Peyer's patch (tissue), 4 donors: ENCODE measurements at places on chromosomes 3 and 15. TPM values are rescaled to one million over a fixed set of nuclear protein-coding genes. Genes with fewer than 3 reads are reported as not detected.

- no peak for DNase-seq
These were observed 14.7 kb upstream of the SYNM start for GRCh38 chr15:99090011-99090699.

DNA sequence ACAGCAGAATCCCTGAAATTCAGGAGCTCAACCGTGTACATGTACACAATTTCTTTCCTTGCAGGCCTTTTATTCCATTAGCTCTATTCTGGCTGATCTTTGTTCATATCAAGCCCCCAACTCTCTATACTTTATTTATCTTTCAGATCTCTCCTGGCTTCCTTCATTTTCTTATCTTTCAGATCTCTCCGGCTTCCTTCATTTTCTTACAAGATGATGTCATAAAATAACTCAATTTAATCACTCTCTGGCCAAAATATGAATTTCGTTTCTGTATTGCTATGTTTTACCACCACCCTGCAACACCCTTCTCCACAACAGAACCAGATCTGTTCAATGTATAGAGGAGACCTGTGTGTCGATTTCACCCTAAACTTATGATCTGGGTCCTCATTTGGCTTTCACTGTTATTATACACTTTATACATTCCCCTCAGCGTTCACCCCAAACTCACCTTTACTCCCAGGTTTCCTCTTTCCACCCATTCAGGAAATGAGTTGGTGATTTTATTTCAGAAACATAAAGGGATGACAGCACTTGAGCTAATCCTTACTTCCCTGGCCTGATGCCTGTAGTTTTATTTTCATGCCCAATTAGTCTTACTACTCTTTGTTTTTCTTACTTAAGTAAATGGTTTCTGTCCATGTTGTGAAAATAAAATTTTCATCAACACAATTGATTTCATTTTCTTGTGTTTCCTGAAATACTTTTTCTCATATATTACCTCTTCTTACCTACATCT lies 195.5 kb downstream of the BCHE start:
- DNase-seq: no peak

DNA sequence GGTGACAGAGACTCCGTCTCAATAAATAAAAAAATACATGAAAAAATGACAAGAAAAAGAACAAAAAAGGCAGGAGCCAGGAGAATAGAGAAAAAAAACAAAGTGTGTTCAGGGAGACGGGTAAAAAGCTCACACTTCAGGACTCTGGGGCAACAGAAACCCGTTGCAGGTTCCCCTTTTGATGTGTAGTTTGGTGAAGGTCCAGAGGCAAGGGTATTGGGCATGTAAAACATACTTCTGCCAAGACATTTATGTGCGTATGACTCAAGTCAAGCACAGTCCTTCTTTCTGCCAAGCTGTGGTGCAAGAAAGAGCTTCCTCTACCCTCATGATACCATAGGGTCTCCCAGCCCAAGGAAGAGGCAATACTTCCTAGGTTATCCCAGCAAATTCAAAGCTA lies 33.4 kb upstream of the STRIT1 start:
- DNase-seq: no peak

GRCh38 chr3:61796088-61796680 lies 234.8 kb downstream of the PTPRG start:
- DNase-seq: no peak

- peak; percentile 85 for DNase-seq
These were observed 198.7 kb downstream of the AKAP13 start for GRCh38 chr15:85578941-85579701.

DNA sequence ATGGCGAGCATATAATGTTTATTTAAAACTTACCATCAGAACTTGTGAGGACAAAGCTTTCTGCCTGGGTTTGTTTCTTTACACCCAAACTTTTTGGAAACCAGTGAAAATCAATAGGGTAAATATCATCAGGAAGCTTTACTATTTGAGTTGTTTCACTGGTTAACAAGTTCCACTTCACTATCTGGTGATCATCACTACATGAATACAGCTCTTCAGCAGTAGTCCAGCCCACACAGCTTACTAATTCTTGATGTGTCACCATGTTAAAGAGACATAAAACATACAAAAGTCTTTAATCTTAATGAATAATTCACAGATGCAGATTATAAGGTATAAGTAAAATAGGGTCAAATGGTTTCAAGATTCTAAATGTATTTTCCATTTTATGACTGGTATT lies 17.6 kb downstream of the IFT80 start:
- no peak for DNase-seq

GRCh38 chr3:69271098-69271497 lies 114.8 kb downstream of the FRMD4B start:
- no peak for DNase-seq

- DNase-seq: no peak
These were observed 16.2 kb downstream of the FYCO1 start for GRCh38 chr3:45979378-45979777.

DNA sequence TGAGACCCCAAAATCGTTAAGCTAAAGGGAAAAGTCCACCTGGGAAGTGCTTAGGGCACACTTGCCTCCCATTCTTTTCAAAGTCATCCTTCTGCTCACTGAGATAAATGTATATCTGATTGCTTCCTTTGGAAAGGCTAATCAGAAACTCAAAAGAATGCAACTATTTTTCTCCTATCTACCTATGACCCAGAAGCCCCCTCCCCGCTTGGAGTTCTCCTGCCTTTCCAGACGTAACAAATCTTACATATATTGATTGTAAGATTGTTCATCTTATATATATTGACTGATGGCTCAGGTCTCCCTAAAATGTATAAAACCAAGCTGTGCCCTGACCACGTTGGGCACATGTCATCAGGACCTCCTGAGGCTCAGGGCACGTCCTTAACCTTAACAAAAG lies 56.8 kb upstream of the ACAN start:
- DNase-seq: no peak

DNA sequence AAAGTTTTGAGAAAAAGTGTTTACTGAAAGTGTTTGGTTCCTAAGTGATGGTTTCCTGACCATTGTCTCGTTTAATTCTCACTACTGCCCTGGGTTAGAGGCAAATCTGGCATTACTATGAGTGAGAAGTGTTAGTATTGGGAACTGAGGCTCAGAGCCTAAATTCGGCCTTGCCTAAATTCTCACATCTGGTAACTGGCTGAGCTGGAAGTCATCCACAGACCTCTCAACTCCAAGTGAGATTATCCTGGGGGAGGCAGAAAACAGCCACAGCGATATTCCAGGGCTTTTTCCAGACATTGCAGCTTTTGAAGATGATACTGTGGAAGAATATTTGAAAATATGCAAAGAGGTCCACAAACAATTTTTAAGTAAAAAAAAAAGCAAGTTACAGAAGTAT lies 85.1 kb upstream of the TRA2B start:
- no peak for DNase-seq

- no peak for DNase-seq
These were observed 145.3 kb downstream of the RORA start for GRCh38 chr15:61083788-61084134.

GRCh38 chr3:58102976-58103451 lies 94.8 kb downstream of the FLNB start:
- DNase-seq: no peak

DNA sequence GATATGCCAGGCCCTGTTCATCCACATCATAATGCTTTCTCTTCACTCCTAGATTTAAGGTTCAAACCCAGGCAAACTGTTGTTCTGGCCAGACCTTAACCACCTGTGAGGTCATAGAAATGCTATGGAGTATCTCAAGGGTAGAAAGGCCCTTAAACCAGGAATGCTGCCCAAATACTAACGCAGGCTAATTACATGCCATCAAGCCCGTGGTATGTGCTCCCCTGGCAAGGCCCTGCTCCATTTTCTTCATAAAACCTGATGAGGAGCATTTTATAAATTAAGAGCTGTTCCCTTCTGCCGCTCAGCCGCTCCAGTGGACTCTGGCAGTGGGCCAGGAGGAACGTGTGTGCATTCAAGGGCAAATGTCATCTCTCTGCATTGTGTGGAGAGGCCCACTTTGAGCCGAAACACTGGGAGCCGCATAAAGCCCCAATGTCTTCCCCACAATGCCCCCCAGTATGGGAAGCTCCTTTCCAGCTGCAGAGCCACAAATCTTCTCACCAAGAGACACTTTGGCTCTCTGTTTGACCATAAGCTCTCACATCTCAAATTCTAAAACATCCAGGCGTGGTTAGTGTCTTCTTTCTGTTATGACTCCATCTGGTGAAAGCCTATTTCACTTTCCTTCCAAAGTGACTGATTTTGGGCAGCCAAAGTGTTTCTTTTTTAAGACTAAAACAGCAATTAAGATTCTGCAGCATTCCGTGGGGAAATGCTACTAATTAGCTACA lies 210.8 kb upstream of the NR2E3 start:
- no peak for DNase-seq

- DNase-seq: no peak
These were observed 79.4 kb upstream of the CNTN3 start for GRCh38 chr3:74693696-74694393.

GRCh38 chr15:30990036-30990435 lies 1.4 kb downstream of the MTMR10 start:
- DNase-seq: no peak

DNA sequence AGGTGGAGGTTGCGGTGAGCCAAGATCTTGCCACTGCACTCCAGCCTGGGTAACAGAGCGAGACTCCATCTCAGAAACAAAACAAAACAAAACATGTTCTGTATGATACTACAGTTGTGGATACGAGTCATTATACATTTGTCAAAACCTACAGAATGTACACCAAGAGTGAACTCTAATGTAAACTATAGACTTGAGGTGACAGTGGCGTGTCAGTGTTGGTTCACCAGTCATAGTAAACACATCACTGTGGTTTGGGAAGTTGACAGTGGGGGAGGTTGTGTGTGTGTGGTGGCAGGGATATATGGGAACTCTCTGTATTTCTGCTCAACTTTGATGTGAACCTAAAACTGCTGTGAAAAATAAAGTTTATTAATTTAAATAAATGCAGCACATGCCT lies 33.0 kb upstream of the GNB5 start:
- DNase-seq: no peak

DNA sequence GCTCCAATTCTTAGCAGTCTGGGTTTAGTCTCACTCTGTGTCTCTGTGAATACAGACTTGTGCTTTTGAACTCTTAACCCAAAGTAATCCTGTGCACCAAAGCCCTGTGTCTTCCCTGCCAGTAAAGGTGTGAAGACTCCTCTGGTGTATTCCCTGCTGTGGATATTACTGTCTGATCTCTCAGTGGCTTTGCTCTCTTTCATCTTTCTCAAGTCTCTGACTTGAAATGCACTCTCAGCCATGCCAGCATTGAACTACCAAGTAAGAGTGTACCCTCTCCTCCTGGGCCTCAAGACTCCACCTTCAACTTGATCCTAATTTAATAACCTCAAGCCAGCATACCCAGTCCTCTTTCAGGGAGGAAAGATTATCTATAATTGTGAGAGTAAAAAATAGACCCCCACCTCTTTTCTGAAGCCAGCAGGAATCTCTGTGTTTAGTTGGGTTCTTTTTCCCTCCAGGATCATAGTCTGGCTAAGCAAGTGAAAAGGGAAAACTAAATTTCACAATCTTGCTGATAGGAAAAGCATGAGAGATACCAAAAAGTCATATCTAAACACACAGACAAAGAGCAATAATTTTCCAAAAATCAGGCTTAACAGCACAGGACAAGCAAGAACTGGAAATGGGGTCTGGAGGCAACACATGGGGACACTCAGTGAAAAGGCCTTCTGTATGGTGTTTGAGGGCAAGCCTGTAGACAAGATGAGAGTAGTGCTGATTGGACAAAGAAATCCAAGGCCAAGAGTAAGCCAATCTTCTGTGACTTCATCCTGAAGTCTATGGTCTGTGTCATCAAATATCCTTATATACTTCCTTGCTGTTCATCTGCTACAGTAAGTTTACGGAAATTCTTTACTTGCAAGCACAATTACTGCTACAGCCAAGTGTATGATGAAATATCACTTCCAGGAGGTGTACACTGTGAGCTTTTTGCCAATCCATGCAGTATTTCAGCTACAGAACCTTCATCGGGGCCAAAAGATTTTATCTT lies 296.1 kb upstream of the TGFBR2 start:
- DNase-seq: no peak

GRCh38 chr3:184230603-184231528 lies 1.5 kb downstream of the VWA5B2 start:
- no peak for DNase-seq

GRCh38 chr15:35107122-35107521 lies 22.0 kb upstream of the NANOGP8 start:
- DNase-seq: no peak

- DNase-seq: no peak
These were observed 296.7 kb upstream of the DPH6 start for GRCh38 chr15:35842631-35843030.

PCOLCE2 gene
- total RNA-seq: 2.5 TPM

PAQR9 gene
- total RNA-seq: not detected

ATP13A4 gene
- total RNA-seq: 1.1 TPM

GP9 gene
- total RNA-seq: not detected

GRAMD2A gene
- 19.8 TPM for total RNA-seq

ROPN1 gene
- not detected for total RNA-seq

MESP2 gene
- not detected for total RNA-seq

CCDC39 gene
- not detected for total RNA-seq

FOXL2 gene
- total RNA-seq: not detected

SUCLG2 gene
- 116 TPM for total RNA-seq

LZTFL1 gene
- 5.1 TPM for total RNA-seq

FBXW12 gene
- not detected for total RNA-seq

MUSTN1 gene
- total RNA-seq: 7.6 TPM
